Inflammatory macrophage (primary cell): ENCODE measurements at places on chromosomes 3 and 15.

- no peak for DNase-seq
Observed at GRCh38 chr3:147730284-147730683, 321.1 kb downstream of the ZIC1 start.

DNA sequence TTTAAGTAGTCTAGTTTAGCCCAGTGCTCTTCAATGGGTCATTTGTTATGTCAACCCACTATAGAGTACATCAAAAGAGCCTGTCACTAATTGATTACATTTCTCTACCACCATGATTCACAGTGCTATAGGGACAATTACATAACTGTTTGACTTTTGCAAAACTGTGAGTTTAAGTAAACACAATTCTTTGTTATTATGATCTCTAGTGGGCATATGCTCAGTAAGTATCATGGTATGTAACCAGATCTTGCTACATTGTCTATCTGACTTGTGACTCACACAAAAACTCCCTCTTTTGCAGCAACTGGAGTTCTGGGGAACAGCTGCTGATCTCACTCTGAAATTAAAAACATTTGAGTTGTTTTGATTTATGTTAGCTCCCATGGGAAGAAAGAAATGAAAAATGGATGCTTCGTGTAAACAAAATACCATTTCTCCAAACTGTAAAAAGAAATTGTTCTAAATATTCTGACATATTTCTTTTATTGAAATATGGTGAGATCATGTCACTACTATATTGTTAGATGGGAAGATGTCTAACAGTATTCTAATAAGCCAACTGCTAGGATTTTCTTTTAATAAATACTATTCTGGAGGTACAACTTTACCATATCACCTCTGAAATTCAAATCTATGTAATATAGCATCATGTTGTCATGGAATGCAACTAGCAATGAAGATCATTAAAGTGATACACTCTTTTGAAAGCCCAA, 470.4 kb downstream of the ROBO1 start:
- no peak for DNase-seq

GRCh38 chr15:28974142-28974541, 88.4 kb downstream of the APBA2 start:
- DNase-seq = no peak

DNA sequence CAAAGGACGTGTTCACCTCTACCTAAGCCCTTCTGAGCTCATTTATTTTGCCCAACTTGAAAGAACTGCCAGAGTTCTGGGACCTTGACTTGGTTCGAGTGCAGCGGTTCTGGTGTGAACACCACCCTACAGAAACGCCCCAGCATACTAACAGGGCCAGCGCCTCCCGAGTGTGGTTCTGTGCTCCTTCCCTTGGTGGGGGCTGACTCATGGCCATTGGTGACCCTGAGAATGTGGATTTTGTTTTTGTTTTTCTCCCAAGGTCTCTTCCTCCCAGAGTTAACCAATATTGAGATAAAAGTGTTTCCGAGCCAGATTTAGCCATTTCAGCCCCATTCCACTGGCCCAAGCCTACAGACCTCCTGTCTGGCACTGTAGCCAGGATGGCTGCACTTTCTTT, 27.9 kb downstream of the SEMA7A start:
- no peak for DNase-seq

- DNase-seq = no peak
Observed at GRCh38 chr3:195160257-195160898, 110.6 kb downstream of the XXYLT1 start.

DNA sequence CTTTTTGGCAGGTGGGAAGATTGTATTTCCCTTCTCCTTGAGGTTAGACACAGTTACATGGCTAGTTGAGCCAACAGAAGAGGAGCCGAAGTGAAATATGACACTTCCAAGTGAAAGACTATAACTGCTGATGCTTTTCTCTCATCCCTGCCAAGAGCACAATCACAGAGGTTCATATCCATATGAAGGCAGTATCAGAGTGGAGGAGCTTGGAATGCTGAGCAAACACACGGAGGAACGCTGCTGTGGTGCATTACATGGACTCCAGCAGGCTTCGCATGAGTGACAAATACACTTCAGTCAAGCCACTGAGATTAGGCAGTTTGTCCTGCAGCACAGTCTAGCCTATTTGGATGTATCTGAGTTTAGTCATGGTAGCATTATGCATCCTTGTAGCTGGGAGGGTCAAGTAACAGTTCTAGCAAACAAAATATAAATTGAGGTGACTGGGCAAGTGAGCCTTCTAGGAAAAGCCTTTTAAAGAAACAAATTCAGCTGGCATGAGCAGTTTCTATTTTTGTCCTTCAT, 5.4 kb downstream of the IQCF6 start:
- DNase-seq = no peak

- no peak for DNase-seq
Observed at GRCh38 chr3:36943601-36944000, 1.3 kb downstream of the TRANK1 start.

DNA sequence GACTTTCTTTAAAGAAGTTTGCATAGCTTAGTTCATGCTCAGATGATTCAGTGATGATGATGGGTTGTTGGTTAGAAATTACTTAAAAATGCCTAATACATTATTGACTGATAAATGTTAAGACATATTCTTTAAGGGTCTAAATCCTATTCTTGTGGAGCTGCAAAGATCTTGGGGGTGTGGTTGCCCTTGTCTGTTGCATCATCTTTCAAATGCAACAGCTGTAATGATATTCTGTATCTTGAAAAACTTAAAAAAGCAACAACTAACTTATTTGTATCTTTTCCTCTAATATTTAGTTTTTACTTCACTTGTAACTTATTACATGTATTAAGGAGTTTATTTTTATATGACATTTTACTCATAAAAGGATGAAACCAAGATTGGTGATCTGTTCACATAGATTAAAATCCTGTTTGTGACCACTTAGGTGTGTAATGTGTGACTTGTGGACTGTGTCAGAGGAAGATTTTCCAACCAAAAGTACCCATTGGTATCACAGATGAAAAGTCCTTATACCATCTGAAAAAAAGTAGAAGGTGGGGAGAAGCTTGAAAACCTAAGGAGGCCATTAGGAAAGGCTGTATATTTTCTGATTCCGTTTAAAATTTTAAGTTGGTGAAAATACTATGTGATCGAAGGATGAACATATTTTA, 142.8 kb downstream of the IGF1R start:
- DNase-seq = no peak

DNA sequence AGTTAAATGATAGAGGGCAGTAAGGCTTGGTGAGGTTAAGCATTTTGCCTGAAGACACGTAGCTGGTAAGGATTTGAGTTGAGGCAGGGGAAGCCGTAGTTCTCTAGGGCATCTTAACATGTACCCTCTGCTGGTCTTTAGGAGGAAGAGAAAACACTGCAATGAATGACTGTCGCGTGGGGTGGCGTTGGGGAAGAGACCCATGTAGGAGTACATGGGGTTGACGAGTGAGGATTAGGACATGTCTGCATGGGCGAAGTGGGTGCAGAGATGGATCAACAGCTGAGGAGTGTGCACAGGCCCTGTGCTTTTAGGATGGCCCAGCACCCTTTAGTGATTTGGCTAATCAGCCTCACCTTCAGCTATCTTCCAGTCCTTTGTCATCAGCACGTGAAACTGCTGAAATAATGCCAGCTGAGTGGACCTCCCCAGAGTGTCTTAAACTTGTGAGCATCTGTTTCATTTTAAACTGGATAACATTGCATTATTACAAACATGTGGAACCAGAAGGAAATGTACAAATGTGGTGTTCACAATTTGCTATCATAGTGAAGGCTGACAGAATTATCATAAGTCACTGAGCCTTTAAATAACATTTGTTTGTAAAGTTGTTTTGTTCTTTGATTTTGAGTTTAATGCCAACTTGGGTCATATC, 15.3 kb downstream of the P2RY14 start:
- peak; percentile 56 for DNase-seq

DNA sequence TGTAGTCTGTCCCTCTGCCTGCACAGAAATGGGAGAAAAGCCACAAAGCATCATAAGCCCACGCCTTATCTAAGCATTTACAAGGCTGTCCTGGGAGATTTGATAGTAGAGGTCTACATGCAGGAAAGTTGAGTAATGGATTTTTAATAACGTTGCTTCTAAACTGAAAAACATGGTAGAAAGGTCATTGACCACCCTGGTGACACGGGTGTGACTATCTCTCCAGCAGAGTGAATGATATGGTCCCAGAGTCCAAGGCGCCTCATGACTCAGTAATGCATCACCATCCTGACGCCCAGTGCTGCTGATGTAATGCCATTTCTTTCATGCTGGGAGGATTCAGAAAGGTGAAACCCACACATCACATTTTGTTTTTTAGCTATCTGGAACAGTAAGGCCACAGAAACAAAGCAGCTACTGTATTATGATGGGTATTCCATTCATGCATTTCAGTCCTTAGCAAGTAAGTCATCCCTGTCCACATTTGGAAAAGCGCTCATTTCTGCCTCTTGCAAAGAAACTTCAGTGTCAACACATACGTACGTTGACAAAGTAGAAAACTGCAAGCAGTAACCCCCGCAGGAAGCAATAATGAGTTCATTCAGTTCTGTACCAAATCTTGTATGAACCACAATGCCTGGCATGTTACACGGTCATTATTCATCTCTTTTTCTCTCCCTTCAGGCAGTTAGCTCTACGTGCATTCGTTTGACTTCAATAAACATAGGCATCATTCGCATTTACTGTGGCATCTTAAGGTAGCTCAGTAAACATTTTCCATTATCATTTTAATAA, 483.5 kb downstream of the GABRG3 start:
- DNase-seq = no peak

DNA sequence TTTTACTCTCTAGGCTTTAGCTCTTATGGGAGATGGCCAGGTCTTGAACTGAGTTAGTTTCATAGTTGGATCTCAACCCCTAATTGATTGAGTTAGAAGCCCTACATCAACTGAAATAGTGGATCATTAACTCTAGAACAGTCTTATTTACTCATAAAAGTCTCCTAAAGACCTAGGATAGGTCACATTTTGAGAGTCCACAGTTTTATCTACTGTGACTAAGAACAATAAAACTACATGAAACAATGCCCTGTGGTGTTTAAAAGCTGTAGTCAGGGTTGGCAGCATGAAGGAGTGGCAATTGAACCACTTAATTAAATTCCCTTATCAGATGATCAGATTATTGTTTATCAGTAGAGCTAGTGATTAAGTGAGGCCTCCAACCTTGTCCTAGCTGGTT, 22.2 kb upstream of the IDH2 start:
- no peak for DNase-seq

GRCh38 chr3:177946497-177946896, 589.7 kb upstream of the KCNMB2 start:
- no peak for DNase-seq

DNA sequence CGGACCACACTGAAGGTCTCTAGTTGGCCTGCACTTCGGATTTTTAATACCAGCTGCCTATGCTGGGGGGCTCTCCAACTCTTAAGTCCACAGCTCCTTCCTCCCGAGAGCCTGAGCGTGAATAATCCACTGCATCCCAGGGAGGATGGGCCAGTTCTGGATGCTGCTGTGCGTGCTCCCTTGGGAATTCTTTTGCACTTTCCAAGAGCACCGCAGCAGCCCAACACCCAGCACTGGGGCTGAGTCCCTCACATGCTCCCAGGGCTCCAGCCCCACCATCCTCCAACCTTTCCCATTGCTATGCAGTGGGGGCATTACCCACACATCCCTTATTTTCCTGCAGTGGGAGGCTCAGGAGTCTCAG, 136.4 kb upstream of the IQSEC1 start:
- no peak for DNase-seq
